ENCODE measurements at places on chromosomes 11 and 22. TPM values are rescaled to one million over a fixed set of nuclear protein-coding genes. Genes with fewer than 3 reads are reported as not detected.

SCARF2 gene
- not detected for total RNA-seq

ABTB2 gene
- 30.3 TPM for total RNA-seq

NAALADL1 gene
- total RNA-seq: 34.7 TPM

SMTNL1 gene
- total RNA-seq: not detected

ELMOD1 gene
- not detected for total RNA-seq

FGF3 gene
- not detected for total RNA-seq

All from natural killer cell treated with Interleukin-12 subunit alpha and Interleukin-12 subunit beta and Interleukin-15 and Interleukin-18, amount 100 ng/mL, for 72 hours (primary cell).